Stimulated activated CD4-positive, alpha-beta T cell treated with anti-CD3 and anti-CD28 coated beads, Interleukin-1b, Interleukin-23, amount 100 ng/mL, for 1 hour (primary cell): ENCODE measurements at places on chromosomes 7 and 10.
A peak's percentile ranks its signal among the peaks of the same experiment; 100 is the strongest.

DNA sequence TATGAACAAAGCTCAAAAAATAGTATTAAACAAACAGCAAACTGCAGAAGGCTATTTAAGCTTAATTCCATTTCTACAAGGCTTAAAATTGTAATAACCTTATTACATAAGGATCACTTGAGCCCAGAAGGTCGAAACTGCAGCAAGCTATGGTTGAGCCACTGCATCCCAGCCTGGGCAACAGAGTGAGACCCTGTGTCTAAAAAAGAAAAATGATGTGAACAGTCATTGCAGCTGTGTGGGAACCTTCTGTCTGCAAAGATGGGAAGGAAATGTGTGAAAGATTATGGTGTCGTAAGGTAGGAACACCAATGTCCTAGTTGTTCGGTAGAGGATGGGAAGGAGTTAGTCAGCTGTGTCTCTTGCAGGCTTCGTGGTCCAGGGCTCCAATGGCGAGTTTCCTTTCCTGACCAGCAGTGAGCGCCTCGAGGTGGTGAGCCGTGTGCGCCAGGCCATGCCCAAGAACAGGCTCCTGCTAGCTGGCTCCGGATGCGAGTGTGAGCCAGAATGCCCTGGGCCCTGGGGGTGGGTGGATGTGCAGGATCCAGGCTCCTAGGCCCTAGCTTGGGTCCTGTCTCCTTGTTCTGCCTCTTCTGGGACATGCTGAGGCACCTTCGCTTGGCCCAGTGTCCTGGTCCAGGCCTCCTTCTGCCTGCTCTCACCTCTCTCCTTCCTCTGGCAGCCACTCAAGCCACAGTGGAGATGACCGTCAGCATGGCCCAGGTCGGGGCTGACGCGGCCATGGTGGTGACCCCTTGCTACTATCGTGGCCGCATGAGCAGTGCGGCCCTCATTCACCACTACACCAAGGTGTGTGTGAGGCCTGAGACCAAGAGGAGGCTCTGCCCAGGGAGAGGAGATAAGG, 9.1 kb downstream of the C10orf62 start:
- DNase-seq = no peak

DNA sequence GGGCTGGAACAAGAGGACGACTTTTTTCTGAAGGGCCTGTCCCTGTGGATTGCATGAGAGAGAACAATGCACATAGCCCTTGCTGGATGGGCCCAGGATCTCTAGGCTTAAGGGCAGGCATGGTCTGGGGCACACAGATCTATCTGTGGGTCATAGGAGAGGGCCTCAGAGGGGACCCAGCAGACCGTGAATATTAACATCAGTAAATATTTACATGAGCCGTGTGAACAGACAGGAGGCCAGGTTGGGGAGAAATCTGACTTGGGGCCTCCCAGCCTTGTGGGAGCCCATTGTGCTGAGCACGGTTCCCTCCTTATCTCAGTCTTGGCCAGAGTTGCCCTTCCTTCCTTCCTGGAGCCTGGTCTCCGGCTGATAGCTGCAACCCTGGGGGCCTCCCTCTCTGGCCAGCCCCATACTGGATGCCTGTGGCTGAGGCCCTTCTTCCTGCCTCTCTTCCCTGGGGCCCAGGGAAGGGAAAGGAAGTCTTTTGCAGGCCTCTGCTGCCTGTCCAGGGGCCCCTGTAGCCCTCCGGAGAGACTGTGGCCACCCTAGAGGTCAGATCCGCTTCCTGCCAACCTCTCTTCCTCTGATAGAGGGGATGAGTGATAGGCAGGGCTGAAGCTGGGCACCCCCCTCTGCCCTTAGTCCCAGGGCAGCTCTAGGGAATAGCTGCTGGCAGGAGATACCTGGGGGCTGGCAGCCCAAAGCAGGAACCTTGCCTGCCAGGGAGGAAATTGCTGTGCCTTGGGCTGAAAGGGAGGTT, 44.5 kb upstream of the TRIM8 start:
- DNase-seq = no peak

DNA sequence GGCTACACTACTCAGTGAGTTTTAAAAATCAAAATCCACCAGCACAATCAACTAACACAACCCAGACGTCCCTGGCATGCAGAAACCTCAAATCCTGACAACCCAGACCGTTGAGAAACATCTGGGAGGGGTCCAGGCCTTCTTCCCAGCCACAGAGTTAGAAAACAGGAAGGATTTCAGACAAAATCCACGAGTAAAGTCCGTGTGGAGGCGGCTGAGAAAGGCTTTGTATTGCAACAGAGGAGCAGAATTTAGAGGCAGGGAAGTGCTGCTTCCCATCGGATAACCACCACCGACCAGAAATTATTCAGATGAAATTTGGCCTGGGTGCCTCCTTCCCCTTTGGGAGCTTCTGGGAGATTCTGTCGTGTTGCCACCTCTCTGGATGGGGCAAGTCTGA, 61.5 kb downstream of the TNS3 start:
- no peak for DNase-seq

GRCh38 chr7:24540956-24541355, 32.3 kb upstream of the PALS2 start:
- DNase-seq = no peak

DNA sequence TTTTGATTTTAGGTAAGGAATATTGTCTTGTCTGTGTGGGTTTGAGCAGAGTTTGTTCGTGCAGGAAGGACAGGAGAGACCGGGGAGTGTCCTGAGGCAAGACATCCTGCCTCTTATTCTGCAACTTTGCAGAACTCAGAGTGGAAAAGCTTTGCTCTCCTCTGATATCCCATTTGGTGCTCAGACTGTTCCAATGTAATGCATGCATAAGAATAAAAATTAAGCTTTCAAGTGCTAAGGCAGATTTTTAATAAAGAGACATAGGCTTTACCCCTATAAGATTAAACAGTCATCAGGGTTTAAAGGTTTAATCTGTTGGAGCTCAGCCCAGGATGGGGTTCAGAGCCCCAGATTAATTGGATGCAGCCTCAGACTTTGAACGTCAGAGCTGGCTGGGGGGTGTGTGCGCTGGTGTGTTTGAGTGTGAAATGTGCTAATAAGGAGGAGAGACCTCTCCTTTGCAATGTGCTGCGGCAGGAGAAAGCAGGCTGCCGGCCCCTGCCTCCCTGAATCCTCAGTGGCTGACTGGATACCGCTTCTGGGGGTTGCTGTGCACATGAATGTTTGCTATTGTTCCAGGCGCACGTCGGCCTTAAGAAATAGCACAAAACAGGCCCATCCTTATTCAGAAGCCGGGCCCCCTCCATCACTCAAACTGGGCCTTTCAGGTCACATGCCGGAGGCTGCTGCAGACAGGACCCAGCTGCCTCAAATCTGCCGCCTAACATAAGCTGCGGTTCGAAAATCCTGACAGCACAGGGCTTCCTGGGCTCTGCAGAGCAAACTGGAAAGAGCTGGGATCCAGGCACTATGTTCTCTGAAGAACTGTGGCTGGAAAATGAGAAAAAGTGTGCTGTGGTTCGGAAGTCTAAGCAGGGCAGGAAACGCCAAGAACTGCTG, 84.1 kb upstream of the PRR15 start:
- DNase-seq = no peak

DNA sequence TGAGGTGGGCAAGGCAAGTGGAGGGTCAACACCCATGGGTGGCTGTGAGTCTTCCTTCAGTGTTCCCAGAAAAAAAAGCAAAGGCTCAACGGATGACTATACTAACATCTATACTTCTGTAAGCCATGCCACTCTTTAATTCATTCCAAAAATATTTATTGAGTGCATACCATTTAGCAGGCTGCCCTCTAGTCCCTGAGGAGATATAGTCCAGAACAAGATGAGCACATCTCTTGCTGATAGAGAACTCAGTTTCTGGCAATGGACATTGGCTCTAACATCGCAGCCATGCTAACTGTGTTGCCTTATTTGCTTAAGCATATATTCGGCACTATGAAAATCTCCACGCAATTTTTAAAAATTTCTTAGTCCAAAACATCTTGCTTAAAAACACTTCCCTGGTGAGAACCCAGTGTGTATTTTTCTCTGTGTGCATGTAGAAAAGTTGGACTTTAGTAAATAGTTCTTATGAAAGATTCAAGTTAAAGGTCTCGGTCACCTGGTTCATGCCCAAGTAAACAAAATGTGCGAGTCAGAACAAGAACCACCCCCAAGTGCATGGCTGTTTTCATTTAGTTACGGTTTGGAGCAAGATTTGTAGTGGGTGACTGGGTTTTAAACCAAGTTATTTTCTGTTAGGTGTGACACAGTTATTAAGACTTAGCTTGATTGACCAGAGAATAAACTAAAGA, 69.8 kb downstream of the MET start:
- no peak for DNase-seq

- DNase-seq = no peak
These were observed 335.3 kb downstream of the PLXNA4 start for GRCh38 chr7:132240821-132241422.

DNA sequence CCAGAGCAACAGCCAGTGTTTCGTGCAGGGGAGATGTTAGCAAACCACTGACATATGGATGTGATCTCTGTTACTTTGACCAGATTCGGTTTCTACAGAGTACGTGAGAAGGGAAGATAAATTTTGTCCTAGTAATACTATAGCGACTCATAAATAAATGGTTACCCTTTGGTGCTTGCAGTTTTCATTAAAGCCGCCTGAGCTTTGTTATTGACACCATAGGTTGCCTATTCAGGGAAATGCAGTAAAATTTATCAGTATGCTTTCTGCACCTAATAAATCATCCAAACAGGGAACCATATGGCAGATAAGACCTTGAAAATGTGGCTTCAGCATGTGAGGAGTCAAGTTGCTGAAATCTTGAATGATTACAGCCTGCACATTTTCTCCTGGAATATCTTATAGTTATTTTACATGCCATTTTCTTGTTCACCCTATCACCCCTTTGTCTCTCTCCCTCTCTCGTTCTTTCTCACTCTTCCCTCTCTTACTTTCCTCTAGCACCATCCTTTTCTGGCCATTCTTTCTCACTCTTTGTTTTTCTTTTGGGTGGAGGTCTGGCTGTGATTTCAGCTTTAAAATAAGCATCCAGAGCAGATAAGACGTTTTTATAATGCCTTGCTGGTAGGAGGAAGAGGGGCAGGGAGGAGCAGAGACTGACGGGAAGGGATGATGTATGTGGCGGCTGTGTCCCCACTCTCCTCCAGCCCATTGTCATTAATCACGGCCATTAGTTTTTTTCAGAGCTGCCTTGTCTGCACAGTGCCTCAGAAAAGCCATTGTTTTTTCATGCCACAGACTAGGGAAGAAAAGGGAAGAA, 182.5 kb downstream of the LRMDA start:
- DNase-seq = no peak

- DNase-seq = peak; percentile 12
These were observed 77.9 kb downstream of the KIAA1549 start for GRCh38 chr7:138903186-138903820.

- DNase-seq = no peak
These were observed 217.2 kb downstream of the REEP3 start for GRCh38 chr10:63738410-63738809.

DNA sequence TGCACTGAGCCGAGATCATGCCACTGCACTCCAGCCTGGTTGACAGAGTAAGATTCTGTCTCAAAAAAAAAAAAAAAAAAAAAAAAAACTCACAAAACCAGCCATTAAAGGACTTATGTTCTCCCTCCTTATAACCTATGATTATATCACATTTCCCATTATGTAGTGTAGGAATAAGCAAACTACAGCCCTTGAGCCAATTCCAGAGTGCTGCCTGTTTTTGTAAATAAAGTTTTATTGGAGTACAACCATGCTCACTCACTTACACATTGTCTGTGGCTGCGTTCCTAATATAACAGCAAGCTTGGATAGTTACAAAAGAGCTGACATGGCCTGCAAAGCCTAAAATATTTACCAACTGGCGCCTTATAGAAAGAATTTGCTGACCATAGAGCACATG, 72.7 kb upstream of the ARID5B start:
- DNase-seq = no peak

DNA sequence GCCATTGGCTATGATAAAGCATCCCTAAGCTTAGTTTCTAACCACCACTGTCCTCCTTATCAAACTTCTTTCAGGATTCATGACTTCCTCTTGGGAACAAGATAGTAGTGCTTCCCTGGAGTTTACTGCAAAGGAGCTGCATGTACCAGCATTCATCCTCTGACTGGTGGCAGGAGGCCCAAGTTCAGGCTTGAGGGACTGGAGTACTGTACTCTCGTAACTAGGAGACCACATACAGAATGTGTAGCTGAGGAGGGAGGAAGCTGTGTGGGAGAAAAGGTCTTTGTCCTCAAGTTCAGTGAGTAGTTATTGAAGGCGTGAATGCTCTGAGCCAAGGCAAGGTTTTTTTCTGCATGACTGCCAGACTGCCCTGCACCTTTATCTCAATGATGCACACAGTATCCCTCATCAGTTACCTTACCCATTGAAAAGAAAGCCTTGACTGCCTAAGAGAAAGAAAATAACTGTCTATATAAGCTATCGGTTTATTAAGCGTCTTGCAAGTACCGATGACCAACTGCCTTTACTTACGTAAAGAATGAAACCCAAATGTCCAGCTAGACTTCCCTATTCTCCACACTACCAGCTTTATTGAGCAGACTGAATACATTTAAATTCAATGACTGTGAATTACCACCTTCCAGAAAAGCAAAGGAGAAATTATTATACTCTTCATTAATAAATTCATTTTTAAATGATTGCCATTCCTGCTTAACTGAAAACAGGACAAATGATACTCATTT, 12.8 kb downstream of the SCRN1 start:
- DNase-seq = no peak

- DNase-seq = no peak
These were observed 258.1 kb upstream of the IGFBP3 start for GRCh38 chr7:46179061-46179610.

DNA sequence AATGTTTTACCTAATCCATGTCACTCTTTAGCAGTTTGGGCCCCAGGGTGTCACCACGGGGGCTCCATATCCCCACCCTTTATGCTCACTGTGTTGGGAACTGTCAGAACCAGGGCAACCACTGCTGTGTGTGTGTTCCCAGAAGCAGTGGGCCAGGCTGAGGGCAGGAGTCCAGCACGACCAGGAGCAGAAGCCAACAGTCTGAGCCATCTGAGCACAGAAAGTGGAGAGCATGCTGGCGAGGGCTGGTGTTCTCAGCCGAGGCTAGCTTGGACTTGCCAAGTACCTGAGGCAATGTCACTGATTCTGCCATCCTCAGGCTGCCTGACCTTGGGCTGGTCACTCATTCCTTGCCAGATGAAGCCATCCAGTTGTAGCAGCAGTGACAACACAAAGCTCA, 285.0 kb downstream of the BMPER start:
- DNase-seq = no peak

- no peak for DNase-seq
These were observed 104.0 kb upstream of the GAD2 start for GRCh38 chr10:26112532-26112931.

DNA sequence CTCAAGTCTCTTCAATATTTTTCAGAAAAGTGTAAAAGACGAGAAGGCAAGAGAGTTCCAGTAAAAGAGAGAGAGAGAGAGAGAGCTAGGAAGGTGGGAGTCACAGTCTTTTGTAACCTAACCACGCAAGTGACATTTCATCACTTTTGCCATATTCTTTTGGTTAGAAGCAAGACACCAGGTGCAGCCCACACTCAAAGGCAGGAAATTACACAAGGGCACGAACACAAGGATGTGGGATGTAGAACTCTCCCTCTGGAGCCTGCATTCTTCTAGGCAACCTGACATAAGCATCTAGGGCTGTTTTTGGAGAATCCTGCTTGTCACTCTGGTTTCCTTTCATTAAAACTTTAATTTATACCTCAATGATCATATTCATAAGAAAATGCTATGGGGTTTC, 1213.1 kb downstream of the DNAJB9 start:
- no peak for DNase-seq

GRCh38 chr10:124748953-124749645, 4.9 kb upstream of the FAM53B start:
- no peak for DNase-seq
